ENCODE measurements at places on chromosomes 12 and 14.

GRCh38 chr12:53098354-53098981 is 1.0 kb downstream of the IGFBP6 start:
- DNase-seq, result peak; percentile 81

DNA sequence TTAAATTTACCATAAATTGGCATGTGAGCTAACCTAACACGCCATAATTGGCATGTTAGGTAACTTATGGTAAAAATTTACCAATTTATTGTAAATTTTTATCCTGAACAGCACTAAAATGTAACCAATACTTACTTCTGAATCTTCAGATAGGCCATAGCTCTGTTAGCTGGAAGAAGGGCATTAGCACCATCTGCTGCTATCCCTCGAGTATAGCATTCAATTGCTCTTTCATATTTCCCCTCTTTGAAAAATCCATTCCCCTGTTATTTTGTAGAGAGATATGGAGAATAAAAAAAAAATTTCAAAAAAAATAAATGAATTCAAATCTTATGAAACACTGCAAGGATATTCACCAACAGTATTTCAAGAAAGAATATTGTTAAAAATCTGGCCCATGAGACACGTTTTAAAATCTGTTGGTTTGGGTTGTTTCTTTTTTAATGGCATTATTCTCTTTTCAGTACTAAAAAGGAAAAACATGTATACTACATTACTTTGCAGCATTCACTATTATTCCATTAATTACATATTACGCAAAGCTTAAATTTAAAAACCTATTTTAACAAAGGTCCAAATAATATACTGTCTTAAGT is 19.1 kb downstream of the RPAP3 start:
- peak; percentile 72 for DNase-seq

DNA sequence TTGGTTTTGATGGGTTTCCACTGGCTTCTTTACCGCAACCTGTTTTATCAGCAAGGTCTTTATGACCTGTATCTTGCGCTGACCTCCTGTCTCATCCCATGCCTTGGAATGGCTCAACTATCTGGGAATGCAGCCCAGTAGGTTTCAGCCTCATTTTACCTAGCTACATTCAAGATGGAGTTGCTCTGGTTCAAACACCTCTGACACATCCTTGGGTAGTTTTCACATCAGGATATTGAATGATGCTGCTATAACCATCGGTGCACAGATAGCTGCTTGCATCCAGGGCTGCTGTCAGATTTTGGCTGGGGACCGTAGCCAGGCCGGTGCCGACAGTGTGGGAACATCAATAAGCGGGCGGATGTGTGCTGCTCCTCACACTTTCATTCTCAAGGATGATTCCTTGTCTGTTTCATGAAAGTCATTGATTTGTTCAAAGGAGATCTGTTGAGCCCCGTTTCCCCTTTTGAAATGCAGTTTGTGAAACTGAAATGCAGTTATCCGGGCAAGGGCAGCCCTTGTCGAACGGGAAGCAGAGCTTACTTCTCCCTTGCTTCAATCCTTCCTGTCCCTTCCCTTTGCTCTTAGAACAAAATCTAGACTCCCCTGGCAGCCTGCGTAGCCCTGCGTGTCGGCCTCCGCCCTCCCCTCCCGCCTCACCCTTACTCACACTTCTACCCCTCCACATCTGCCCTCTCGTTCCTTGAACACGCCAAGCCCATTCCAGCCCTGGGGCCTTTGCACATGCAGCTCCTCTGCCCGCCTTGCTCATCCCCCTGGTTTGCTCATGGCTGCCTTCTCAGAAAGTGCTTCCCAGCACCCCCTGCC is 49.2 kb upstream of the NCOR2 start:
- DNase-seq, result no peak

DNA sequence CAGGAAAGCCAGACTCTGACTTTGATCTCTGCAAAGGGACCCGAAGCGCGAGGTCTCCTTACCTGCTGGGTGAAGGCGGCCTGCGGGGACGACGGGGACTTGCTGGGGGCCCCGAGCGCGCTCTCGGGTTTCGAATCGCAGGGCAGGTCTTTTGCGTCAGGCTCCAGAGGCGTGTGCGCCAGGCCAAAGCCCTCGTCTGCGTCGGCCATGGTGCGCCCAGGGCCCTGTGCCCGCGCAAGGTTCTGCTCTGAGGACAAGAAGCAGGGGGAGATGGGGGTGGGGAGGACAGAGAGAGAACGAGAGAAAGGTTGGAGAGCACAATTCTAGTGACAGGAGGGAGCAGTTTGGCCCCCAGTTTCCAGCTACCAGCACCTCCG is 2.3 kb downstream of the TBX5 start:
- no peak for DNase-seq

GRCh38 chr14:65412032-65412846 is at the start of gene FUT8:
Gene FUT8 (plus strand): TSS chr14:65412730. CDS start chr14:65561564, 148,834 bp downstream.
- peak; percentile 96 for DNase-seq

- DNase-seq, result no peak
These were observed 19.9 kb upstream of the GOLGA3 start for GRCh38 chr12:132848521-132848920.

GRCh38 chr12:52703424-52703823 is at the start of gene KRT77:
Gene KRT77 (minus strand): TSS chr12:52703524. CDS start chr12:52703434, 90 bp downstream.
- DNase-seq, result no peak

DNA sequence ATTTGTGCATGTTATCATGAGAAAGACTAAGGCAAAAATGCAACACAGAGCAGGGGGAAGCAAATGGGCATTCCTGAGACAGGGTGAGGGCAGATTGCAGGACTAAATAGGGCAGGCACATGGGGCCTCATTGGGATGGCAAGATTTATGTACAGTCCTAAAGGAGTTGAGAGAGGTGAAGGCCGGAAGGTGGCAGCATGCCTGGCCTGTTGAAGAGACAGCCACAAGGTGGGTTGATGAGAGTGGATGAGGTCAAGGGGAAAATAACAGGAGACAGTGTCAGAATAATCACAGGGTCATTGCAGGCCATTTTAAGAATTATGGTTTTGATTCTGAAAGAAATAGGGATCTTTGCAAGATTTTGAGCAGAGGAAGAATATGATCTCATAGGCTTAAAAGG is 21.0 kb downstream of the PAH start:
- no peak for DNase-seq

DNA sequence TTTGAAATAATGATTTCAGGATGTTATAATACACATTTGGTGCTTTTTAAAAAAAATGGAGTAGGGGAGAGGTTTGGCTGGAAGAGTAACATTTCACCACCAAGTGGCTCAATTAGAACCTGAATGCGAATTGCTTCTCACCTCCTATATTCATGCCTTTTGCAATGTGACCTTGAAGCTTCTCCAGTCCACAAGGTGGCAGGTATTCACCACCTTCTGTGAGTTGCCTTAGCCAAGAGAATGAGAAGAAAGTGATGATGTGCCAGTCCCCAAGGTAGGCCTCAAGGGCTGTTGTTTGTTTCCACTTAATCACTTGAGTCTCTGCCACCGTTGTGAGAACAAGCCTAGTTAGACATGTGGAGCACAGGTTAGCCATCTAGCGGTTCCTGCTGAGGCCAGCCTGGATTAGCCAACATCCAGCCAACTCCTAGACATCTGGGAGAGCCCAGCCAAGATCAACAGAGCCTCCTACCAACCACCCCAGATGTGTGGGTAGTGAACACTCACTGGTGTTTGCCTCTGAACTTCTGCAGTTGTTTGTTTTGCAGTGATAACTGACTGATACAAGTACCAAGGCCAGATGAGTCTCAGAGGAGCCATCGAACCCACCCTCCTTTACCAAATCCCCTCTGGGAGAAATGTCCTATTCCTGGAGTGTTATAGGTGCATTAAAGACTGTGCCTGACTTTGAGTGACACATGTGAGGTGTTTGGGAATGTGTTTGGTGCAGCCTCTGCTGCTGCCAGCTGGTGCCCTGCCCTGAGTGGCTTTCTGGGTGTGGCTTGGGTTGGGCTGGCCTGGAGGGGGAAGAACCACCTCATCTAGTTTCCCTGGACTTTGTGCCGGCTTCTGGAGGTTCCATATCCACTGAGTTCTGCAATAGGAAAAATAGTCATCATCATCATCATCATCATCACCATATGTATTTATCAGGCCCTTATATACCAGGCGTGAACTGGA is 132.5 kb upstream of the RFLNA start:
- DNase-seq, result no peak

DNA sequence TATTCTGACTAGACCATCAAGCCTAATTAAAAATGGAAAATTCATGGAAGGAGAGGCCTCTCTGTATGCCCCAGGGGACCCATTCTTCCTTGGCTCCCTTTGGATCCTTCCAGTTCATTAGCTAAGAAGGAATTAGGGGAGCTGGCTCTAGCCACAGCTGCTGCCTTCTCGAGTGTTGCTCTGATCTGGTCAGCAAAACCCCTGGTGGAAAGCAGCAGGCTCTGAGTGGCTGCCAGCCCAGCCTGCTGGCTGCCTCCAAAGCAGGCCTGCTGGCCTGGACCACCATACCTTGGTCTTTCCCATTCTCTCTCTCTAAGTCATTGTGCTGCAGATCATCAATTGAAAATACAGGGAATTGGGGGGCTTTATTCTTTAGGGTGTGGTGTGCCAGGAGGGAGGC is 29.0 kb upstream of the AKAP6 start:
- no peak for DNase-seq

- no peak for DNase-seq
These were observed 5.2 kb downstream of the OR4E1 start for GRCh38 chr14:21668377-21668776.

DNA sequence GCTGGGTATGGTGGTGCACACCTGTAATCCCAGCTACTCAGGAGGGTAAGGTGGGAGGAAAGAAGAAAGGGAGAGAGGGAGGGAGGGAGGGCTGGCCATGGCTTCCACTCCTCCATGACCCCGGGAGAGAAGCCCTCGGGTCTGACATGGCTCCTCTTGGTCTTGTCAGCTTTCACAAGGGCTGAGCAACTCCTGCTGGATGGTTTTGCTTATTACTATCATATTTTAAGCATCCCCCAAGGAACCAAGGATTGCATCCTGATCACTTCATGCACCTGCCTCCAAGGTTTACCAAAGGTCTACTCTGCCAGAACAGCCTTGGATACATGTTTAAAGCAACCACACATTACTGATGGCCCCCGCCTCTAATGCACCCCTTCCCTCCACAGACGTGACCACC is 28.0 kb upstream of the NCOR2 start:
- no peak for DNase-seq

DNA sequence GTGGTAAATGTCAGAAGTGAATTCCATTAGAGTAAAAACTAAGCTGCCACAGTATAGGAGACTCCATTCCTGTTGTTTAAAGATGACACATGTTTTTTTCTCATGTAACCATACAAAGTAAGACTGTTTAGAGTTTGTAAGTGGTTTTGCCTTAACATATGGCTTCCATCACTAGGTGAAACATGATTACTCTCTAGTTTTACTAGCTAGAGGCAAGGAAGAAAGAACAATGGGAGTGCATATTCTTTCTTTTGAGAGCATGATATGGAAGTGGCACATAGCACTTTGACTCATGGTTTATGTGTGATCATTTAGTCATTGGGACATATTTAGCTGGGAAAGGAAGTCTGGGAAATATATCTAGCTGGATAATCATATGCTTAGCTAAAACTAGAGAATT is 7.7 kb downstream of the ATF7IP start:
- no peak for DNase-seq

- no peak for DNase-seq
These were observed 33.3 kb downstream of the ACTN1 start for GRCh38 chr14:68945585-68946488.

DNA sequence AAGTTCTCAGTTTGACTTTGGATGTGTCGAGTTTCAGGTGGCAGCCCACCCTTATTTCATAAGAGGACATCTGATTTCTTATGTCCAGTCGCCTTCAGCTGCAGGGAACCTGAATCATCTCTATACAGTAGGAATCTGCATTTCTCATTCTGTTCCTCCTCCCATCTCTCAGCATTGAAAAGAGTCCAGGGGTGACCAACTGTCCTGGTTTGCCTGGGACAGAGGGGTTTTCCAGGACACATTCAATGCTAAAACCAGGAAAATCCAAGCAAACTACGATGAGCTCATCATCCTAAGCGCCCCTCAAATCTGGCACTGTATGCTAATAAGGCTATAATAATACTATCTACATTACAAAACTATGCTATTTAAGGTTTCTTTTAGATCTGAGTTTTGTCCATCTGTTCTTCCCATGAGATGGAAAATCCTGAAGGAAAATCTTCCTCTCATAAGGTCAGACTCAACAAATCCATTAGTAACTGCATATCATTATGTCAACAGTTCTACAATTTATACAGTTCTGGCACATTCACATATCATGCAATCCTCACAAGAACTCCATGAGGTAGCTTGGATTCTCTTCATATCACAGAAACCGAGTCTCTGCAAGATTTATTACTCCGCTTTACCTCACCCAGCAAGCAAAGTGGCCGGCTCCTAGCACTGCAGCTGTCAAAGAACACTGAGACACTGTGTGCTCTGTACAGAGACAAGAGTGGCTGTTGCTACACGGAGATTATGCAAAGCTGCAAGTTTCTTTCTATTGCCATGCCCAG is 15.6 kb upstream of the CALM1 start:
- DNase-seq, result no peak

- DNase-seq, result peak; percentile 79
These were observed 2.8 kb upstream of the HOXC8 start for GRCh38 chr12:54005853-54006558.

DNA sequence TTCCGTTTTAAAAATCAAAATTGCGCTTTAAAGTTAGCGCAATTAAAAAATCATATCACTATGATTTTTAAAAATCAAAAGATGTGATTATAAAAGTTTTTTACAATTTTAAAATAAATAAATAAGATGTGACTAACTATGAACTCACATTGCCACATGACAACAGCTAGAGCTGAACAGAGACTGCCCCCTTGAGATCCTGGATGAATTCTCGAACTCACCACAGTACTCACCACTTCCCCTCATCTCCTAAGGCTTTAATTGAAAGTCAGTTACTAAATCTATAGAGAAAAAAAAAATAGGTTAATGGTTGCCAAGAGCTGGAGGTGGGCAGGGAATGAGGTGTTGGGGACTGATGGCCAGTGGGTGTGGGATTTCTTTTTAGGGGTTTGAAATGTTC is 384.2 kb downstream of the ZFP36L1 start:
- peak; percentile 22 for DNase-seq

DNA sequence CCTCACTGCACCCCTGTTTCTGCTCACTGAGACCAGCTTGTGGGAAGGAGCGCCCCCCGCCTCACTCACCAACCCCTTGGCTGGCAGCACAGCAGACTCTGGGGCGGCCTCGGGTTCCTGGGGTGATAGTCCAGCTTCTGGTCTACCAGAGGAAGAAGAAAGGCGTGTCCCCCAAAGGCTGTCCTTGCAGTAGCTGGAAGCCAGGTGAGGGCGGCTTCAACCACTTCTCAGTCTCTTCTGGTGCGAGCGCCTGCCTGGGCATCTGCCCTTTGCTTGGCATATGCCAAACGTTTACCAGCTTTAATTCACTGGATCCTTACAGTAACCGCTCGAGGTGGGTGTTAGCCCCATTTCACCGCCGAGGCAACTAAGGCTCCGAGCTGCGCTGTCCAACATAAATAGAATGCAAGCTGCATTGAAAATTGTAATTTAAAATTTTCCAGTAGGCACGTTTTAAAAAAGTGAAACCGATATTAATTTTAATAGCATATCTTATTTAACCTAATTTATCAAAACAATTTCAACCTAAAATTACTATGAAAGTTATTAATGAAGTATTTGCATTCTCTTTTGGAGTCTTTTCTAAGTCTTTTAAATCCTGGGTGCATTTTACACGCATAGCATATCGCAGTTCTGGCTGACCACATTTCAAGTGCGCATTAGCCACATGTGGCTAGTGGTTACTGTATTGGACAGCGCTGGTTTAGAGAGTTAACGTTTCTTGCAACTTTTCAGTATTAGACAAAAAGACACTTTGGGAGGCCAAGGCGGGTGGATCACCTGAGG is 872 bp downstream of the FAM177A1 start:
- peak; percentile 26 for DNase-seq

GRCh38 chr12:40107098-40107802 is 1.4 kb upstream of the SLC2A13 start:
- peak; percentile 61 for DNase-seq

Data from AG08395 (cell line).